ENCODE measurements at places on chromosomes 3 and 15.

GRCh38 chr3:41819236-41819635 lies 142.7 kb downstream of the ULK4 start:
- DNase-seq = no peak

DNA sequence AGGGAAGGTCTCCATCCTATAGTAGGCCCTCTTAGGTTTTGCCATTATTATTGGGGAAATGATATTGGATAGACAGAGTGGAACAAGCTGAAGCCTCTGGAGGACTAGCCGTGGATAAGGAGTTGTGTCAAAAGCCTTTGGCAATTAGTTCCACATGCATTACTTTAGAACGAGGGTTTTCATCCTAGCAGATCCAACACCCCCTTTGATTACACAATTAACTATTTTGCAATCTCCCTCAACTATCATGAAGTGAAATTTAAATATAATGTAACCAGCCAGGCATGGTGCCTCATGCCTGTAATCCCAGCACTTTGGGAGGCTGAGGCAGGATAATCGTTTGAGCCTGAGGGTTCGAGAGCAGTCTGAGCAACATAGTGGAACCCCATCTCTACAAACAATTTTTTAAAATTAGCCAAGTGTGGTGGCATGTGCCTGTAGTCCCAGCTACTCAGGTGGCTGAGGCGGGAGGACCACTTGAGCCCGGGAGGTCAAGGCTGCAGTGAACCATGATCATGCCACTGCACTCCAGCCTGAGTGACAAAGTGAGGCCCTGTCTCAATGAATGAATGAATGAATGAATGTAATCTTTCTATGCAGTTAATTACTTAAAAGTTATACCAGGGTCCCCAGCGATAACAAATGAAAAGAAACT lies 56.8 kb downstream of the PXYLP1 start:
- no peak for DNase-seq

DNA sequence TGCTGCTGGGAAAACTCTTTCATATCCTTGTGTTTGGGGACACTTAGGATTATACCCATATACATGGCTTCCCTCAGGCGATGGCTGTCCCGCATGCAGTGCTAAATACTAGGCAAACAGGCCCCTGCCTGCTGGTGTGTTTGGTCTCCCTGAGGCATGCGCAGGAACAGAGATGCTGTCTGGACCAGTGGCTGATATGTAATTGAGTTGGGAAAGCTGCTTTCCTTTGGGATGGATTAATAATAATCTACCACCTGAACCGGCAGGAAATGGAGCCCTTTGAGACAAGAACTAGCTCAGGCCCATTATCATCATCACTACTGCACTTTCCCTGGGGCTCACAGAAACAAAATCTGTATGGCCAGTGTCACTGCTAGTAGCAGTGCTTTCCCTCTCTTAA lies 18.0 kb downstream of the ZDHHC3 start:
- no peak for DNase-seq

- DNase-seq = no peak
Measured at GRCh38 chr15:50881121-50882048, 27.1 kb upstream of the AP4E1 start.

- DNase-seq = no peak
Measured at GRCh38 chr3:12392101-12392878, 92.0 kb upstream of the TSEN2 start.

- DNase-seq = no peak
Measured at GRCh38 chr15:63722204-63722808, 111.4 kb downstream of the HERC1 start.

- DNase-seq = no peak
Measured at GRCh38 chr3:72155391-72156064, 370.6 kb upstream of the PROK2 start.

DNA sequence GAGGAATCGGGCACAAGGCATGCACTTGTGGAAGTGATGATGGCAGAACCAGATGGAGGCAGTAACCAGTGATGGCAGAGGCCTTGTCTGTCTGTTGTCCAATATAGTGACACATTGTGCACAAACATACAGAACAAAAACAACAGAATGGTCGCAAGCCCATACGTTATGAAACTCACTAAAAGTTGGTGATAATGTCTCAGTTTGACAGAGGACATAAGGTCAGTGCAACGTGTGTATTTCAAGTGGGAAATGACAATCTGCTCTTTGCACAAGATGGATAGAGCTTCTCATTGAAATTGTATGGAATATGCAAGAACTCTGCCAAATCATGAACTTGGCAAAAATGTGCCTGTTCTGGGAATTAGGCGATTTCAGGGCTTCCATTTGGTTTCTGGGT lies 169.2 kb downstream of the EPHB1 start:
- no peak for DNase-seq

- DNase-seq = no peak
Measured at GRCh38 chr3:124345845-124346244, 353.9 kb upstream of the ROPN1 start.

- no peak for DNase-seq
Measured at GRCh38 chr3:180973543-180973942, 16.0 kb downstream of the DNAJC19 start.

DNA sequence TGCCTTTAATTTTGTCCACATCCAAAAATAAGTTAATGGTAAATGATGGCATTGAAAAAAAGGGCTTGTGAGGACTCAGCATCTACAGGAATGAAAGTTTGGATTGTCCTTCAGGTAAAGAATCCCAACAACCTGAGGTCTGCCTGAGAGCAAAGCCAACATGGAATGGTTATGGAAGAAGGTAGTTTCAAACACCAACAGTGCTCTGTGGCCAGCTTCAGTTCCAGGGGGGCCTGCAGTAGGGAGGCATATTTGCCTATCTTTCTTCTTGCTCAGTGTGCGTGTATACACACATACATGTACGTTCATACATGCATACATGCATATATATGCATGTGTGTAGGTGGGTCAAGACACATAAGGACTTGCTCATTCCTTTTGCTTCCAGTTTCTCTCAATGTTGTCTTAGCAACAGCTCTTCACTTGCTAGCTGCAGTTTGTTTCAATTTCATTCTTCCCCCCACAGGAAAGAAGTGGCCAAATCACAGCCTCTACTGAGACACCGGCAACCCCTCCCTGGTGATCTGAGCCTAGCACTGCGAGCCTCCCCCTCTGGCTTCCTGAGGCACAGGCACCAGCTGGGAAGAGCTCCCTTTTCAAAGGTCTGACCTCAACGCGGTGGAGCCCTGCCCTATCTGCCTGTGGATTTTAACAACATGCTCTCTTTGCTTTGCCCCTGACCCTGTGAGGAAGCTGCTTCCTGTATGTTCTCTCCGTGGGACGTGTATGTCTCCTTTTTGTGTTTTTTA lies 146.2 kb downstream of the KLF13 start:
- no peak for DNase-seq

DNA sequence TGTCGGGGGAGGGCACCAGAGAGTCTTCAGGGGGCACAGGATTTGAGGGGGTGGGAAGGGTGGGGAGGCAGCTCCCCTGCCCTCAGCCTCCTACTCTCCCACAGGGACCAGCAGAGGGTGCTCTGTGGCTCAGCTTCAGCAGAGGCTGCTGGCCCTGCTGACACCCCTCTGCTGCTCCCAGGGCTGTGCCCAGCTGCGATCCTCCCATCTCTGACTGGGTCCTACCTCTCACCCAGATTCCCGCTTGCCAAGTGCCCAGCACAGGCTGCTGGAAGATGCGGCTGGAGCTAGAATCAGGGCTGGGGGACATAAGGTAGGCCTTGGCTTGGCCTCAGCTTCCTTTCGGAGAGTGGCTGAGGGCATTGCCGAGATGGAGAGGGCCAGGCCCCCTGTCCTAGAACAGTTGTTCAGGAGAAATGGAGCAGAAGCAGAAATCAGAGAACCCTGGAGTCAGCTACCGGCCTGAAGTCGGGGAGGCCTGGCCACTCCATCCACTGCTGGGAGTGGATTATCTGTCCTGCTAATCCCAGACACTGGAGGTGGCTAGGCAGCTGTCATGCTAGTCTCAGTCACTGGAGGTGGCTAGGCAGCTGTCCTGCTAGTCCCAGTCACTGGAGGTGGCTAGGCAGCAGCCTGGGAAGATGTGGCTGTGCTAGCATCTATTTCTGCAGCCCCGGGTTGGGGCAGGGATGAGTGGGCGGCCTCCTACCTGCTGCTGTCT lies 3.9 kb downstream of the GRM2 start:
- DNase-seq = no peak

GRCh38 chr3:87175732-87176131 lies 51.4 kb upstream of the CHMP2B start:
- DNase-seq = no peak

- DNase-seq = no peak
Measured at GRCh38 chr3:194482196-194482593, 4.6 kb downstream of the ATP13A3 start.

DNA sequence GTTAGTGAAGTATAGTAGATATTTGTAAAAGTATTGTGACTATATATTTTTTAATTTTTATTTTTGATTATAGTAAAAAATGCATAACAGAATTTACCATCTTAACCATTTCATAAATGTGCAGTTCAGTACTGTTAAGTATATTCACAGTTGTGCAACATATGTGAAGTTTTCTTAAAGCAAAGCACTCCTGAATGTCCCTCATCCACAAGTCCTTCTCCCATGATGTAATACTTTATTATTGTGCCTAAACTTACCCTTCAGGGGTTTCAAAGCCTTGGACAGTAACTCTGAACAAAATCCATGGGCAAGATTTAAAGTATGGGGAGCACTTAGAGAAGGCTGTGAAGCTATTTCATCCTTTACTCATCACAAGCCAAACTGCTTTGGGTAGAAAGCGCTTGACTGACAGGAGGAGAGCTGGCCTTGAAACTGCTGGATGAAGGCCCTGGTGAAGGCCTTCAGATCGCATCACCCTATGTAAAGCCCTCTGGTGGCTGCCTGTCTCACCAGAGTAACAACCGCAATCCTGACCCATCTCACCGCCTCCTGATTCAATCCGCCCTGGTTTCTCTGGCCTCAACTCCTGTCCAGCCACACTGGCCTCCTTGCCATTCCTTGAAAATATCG lies 28.0 kb downstream of the LSM3 start:
- no peak for DNase-seq

DNA sequence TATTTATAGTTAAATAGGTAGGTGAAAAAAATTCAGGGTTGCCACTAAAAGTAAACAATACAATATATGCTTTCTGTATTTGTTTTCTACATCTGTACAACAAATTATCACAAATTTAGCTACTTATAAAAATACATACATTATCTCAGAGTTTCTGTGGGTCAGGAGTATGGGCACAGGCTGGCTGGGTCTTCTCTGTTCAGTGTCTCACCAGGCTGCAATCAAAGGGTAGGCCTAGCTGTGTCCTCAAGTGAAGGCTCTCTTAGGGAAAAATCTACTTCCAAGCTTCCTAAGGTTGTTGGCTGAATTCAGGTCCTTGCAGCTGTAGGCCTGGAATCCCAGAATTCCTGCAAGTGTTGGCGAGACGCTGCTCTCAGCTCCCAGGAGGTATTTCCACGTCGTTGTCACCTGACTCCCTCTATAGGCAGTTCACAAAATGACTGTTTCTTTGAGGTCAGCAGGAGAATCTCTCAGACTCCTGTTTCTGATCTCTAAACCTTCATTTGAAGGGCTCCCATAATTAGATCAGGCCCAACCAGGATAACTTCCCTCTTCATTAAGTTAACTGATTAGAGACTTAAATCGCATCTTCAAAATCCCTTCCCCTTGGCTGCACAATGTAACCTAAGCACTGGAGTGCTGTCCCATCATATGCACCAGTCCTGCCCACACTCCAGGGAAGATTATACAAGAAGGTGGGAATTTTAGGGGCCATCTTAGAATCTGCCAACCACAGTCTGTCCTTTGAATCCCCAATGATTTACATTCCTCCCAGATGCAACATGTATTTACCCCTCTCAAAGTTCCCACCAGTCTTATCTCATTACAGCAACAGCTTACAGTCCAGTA lies 296.6 kb downstream of the SUCLG2 start:
- no peak for DNase-seq

DNA sequence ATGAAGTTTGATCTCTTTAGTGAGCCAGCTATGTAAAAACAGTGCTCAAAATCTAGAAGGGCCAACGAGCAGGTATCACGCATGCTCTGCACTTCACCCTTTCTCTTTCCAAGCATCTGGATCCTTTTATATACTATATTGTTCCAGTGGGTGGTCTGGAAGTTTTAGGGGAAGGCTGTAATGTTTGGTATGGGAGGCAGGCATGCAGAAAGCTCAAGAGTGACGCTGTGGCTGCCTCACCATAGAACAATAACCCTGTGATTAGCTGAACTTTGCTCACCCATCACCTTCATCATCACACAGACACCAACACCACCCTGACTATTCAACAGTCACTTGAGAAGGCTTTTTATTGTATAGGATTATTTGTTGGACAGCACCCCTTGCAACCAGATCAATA lies 81.6 kb downstream of the FBN1 start:
- no peak for DNase-seq

DNA sequence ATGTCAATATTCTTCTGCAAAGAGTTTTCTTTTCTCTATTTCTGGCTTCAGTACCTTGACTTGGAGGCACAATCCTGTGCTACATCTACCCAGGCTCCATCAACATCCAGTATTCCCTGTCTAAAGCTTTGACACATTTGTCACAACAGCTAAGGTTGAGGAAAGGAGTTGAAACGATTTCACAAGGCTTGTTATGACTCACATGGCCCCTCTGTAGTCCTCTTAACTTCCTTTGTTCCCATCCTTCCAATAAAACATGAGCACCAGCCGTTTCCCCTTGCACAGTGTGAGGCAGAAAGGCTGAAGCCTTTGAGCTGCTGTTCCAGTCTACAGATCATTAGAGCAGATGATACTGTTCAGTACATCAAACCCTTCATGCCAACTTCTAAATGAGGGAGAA lies 163.0 kb upstream of the TMCO5A start:
- DNase-seq = no peak

GRCh38 chr15:85534031-85534430 lies 153.6 kb downstream of the AKAP13 start:
- DNase-seq = no peak

DNA sequence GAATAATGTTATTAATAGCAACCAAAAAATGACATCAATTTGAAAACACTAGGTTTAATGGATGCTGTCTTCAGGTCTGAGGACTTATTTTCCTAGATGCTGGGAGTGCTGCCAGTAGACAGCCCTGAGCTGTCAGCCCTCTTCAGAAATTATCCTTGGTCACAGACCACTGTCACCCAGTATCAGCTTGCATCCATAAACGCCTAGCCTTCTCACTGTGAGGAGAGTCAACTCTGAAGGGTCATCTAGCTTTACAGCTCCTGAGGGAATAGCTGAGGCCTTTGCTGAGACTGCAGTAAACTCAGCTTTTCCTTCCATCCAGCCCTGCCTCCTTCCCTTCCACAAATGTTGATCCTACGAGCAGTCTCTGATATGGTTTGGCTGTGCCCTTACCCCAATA lies 19.4 kb upstream of the MNS1 start:
- DNase-seq = no peak

GRCh38 chr15:64343222-64343621 lies 12.8 kb downstream of the CSNK1G1 start:
- DNase-seq = no peak

DNA sequence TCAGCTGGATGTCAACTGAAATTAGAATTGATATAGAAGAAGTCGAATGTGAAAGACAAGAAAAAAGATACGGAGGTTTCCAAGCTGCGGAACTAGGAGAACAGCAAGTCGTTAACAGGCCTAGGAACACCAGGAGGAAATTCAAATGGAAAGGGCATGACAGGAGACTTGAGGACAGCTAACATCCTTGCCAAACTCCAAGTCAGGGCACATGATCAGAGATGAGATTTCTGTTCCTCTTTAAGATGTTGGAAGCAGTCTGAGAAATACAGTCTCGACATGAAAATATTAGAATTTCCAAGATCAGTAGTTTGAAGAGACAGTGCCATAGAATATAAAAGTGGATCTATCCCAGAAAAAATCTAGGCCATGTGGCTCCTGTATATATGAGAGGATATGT lies 5.0 kb downstream of the MYO5A start:
- no peak for DNase-seq

Data from SK-N-MC (cell line).